Stimulated activated CD8-positive, alpha-beta memory T cell treated with anti-CD3 and anti-CD28 coated beads, Interleukin-7, amount 100 ng/mL, for 1 hour (primary cell): ENCODE measurements at places on chromosomes 3 and 15.

GRCh38 chr3:179929091-179929529 lies 107.6 kb downstream of the PEX5L start:
- peak; percentile 15 for DNase-seq

DNA sequence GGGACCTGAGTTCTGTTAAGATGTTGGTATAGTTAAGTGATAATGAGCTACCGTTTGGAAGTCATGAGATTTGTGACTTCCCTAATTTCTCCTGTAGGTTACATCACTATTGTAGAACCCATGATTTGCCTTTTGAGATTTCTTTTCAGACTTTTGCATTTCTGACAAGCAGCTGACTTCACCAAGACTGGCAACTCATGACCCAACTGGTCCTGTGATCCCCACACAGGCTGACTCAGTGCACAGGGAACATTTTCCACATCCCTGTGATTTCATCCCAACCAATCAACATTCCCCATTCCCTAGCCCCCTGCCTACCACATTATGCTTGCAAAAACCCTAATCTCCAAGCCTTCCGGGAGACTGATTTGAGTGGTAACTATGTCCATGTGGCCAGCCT lies 242.1 kb upstream of the PDZRN3 start:
- DNase-seq, result no peak

DNA sequence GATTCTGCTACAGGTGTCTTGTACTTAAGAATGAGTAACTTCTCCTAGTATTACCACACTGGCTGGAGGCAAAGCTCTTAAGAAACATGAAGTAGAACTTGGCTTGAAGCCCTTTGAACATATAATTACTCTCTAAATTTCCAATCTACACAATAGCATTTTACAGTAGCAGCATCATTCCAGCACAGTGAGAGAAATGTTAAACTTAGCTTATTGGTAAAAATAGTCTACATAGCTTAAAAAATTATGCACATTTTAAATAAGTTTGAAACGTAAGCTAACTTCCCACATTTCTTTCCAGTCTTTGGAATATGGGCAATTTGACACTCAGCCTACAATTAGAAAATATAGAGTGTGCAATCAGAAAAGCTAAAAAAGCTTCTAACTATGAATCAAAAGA lies 32.8 kb upstream of the TOP2B start:
- no peak for DNase-seq

GRCh38 chr15:45399381-45400212 lies 21.3 kb upstream of the GATM start:
- no peak for DNase-seq

DNA sequence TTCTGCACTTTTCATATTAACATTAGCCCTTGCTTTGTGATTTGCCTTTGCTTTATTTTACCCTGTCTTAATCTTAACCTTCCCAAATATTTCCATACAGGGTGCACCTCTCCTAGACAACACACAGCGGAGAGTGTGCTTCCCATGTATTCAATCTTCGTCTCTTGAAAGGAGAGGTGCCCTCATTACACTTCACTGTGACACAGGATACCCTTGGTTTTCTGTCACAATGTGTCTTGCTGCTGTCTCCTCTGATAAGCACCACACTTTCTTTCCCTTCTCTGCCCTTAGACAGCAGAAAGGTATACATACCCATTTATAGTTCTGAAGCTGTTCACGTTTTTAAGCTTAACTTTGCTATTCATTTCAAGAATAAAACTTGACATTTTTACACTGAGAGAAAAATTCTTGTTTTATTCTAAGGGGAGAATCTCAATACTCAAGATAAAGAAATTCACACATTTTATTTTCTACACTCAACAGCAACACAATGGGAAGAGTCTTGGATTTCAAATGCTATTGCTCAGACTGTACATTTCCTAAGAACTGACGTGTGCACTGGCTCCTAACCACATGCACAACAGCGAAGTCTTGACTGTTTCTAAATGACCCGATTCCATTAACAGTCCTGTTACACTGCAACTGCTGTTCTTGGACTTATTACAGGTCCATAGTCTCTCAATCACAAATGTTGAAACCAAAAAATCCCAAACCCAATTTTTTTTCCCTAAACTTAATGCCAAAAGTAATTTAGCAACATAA lies 21.1 kb downstream of the ZXDC start:
- no peak for DNase-seq
